ENCODE measurements at places on chromosomes 7 and 10. TPM values are rescaled to one million over a fixed set of nuclear protein-coding genes. Genes with fewer than 3 reads are reported as not detected.

The DPYSL4 gene
- 145 TPM for total RNA-seq

The FAM3C gene
- 49.1 TPM for total RNA-seq

DNA sequence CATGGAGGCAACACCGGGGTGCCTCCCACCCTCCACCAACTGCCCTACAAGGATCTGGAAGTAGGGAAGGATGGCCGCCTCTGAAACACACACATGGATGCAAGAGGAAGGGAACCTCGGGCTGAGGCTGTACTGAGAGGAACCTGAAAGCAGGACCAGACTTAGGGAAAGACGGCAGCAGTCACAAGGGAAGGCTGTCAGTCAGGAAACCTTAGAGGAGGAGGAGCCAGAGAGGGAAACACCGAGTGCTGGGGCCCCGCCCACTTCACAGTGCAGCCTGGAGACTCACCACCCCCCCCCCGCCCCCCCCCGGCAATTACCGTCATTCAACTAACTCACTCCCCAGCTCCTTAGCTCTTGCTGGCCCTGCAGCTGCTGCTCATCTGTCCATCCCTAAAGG lies 2.5 kb downstream of the CYREN start:
- H3K4me3 ChIP-seq = peak overlapping the region; percentile 92
- H3K4me1 ChIP-seq = peaks cover 42% of the 10 kb centered on the region
- no peak for DNase-seq
- no peaks in the 10 kb centered on the region for H3K27me3 ChIP-seq
- H3K27ac ChIP-seq = no peak overlapping the region

DNA sequence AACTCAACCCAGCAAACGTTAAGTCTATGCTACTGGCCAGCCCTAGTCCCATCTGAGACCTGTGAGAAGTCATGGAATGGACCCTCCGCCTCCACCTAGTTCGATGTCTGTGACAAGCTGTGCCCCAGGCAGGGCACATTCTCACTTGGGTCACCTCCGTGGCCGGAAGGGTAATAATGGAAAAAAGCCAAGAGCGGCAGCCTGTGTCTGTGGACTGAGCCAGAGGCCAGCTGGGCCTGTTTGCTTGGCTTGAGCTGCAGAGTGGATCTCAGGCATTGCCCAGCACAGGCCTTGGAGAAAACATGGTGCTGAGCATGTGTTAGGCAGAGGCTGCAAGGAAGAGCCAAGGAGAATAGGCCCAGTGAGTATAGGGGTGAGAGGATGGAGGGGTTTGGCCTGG lies 97.8 kb downstream of the GALNT17 start:
- no peak for DNase-seq
- H3K27me3 ChIP-seq = no peaks in the 10 kb centered on the region
- no peaks in the 10 kb centered on the region for H3K4me1 ChIP-seq
- H3K27ac ChIP-seq = no peak overlapping the region
